ENCODE measurements at places on chromosomes 2 and 18.

DNA sequence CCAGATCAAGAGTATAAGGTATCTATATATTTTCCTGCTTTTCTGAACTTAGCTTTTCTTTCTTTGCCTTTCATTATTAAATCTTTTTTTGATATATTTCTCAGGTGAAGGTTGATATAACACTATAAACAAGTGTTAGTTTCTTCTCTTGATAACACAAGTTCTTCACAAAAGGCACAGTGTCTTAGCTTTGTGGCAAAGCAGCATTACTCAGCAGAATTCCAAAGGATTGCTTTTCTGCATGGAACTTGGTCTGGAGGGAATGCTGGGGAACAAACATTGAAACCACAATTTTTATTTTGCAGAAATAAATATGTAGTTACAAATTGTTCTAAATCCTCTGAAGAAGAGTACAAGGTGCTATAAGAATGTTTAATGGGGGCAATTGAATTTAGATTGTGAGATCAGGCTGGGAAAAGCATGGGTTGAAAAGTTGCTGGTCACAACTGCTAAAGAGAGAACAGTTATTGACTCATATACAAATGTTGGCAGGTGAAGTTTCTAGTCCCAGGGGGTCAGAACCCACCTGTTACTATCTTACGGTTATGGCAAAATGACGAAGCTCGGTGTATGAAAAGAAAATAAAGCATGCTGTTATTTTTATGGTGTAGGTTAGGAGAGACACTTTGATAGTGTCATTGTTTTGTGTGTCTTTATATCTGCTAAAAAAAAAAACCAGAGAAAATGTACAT is 68.2 kb downstream of the UBR3 start:
- no peak for DNase-seq

DNA sequence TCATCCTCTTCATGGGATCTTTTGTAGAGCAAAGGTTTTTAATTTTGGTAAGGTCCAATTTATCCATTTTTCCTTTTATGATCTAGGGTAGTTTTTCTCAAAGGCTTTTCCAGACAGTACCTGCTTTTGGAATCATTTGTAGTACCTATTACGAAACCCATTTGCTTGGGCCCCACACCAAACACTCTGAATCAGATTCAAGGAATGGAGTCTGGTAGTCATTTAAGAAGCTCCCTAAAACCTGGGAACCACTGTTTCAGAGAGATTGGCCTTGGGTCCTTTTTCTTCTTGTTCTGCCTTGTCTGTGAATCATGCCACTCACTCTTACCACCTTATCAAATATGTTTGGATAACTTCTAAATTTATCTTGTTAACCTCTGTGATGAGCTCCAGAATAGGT is 40.3 kb downstream of the OSBPL6 start:
- no peak for DNase-seq

GRCh38 chr2:119428488-119429224 is 3.0 kb upstream of the TMEM37 start:
- no peak for DNase-seq

DNA sequence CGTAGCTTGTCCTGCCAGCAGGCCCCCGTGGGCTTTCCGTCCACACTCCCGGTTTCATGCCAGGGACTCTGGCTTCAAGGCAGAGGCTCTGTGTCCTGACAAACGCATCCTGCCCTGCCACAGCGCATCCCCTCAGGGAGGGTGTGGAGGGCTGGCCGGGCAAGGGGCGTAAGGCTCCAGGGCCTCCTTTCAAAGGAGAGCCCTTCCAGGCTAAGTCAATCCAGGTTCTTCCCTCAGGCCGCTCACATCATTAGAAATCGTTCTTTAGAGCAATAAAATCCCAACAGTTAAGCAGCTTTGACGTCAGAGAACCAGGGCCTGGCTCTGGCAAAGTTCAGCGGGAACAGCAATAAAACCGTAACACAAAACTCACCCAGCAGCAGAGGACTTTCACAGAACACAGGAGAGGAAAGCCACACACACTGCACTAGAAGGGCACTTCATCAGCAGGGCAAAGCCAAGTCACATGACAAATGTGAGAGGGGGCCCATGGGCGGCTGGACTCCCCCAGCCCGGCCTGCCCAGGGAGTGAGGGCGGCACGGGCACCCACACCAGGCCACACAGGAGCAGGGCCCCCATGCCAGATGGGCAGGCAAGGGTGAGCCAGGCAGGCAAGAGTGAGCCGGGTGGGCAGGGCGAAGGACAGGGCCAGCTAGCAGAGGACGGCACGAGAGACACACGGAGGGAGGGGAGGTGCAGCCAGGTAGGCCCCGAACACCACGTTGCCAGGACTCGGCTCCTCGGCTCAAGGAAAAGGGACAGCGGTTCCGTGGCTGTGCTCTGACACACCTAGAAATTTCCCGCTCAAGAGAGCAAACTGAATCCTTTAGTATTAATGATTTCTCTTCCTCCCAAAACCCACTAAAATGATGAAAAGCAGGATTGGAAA is 52.0 kb downstream of the HDAC4 start:
- DNase-seq = no peak

DNA sequence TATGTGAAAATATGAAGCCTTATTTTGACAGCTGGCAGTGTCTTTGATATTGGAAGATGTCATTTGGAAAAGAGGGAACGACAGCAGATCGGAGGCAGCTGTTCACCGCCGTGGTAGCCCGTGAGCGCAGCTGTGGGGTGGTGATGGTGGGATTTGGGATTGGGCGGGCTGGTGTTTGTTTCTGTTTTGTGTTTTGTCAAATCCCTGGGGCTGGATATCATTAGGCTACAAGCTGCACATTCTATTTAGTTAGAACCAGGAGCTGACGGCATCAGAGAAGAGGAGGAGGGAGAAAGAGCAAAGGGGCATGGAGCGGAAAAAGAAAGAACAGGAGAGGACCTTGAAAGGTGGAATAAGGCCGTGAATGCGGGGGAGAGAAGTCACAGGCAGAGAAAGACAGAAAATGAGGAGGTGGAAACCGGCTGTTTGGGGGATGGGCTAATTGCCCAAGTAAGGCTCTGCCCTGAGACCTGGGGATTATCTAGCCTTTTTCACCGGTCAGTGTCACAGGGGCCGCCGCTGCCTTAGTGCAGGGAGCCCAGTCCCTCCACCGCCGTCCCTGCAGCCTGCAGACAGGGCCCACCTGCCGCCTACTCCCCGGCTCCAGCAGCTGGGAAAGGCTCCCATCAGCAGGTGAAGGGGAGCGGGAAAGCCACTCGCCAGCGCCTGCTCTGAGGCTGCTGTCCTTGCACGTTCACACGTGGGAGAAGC is 88.0 kb downstream of the ZCCHC2 start:
- DNase-seq = no peak

DNA sequence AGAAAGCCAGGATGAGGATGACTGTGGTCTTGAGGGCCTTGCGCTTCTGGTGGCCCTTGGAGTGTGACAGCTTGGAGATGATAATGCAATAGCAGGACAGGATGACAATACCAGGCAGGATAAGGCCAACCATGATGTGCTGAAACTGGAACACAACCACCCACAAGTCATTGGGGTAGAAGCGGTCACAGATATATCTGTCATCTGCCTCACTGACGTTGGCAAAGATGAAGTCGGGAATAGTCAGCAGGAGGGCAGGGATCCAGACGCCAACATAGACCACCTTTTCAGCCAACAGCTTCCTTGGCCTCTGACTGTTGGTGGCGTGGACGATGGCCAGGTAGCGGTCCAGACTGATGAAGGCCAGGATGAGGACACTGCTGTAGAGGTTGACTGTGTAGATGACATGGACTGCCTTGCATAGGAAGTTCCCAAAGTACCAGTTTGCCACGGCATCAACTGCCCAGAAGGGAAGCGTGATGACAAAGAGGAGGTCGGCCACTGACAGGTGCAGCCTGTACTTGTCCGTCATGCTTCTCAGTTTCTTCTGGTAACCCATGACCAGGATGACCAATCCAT is 2.7 kb downstream of the CXCR4 start:
- DNase-seq = no peak

GRCh38 chr2:30949435-30949834 is 142.2 kb upstream of the CAPN13 start:
- DNase-seq = no peak

DNA sequence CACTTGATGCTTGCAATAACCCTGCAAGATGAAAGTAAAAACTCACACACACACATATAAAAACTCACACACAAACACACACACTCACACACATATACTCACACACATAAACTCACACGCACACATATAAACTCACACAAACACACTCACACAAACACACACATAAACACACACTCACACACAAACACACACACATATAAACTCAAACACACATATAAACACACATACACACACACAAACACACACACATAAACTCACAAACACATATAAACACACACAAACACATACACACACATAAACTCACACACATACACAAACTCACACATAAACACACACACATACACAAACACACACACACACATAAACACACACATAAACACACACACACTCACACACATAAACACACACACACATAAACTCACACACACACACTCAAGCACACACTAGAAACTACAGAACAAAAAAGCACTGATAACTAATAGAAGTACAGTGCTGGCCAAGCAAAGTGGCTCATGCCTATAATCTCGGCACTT is 117.7 kb upstream of the TEKT4 start:
- no peak for DNase-seq

GRCh38 chr2:233768076-233768475 is 8.0 kb downstream of the UGT1A1 start:
- no peak for DNase-seq

DNA sequence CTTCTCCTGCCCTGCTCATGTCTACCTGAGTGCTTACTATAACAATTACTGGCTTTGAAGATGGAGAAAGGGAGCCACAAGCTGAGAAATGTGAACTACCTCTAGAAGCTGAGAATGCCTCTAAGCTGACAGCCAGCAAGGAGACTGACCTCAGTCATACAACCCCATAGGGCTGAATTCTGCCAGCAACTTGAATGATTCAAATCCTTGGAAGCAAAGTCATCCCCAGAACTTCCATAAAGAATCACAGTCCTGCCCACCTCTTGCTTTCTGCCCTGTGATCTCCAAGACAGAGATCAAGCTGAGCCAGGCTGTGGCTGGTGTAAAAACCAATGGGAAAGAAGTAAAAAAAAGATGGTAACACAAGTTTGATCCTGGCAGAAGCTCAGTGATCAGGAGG is 288.2 kb upstream of the SPHKAP start:
- DNase-seq = no peak

GRCh38 chr2:127063701-127064590 is 43.0 kb downstream of the BIN1 start:
- no peak for DNase-seq

GRCh38 chr2:118856330-118856977 is 9.0 kb upstream of the EN1 start:
- DNase-seq = no peak

DNA sequence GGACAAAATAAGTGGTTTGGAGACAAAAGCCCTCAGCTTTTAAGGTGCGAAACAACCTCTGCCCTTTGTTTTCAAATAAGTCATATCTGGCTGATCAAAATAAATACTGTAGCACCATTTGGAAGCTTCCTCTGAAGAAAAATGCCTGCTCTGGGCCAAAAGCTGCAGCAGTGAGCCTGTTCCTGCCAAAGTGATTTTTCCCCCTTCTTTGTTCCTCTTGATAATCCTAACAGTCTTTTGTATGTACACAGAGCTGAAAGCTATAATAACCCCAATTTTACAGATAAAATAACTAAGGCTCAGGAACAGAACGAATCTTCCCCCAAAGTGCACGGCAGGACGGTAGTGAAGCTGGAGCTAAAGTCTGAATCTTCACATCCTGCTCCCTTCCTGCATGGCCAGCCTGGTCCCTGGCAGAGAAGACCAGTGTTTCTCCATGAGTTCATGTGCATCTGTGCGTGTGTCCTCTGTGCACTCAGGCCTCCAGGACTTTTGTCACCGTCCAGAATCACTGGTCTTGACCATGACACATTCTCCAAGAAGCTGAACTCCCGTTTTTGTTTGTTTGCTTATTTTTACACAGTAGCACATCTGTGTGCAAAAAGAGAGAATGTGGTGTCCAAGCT is 2114.1 kb upstream of the PIK3C3 start:
- no peak for DNase-seq

DNA sequence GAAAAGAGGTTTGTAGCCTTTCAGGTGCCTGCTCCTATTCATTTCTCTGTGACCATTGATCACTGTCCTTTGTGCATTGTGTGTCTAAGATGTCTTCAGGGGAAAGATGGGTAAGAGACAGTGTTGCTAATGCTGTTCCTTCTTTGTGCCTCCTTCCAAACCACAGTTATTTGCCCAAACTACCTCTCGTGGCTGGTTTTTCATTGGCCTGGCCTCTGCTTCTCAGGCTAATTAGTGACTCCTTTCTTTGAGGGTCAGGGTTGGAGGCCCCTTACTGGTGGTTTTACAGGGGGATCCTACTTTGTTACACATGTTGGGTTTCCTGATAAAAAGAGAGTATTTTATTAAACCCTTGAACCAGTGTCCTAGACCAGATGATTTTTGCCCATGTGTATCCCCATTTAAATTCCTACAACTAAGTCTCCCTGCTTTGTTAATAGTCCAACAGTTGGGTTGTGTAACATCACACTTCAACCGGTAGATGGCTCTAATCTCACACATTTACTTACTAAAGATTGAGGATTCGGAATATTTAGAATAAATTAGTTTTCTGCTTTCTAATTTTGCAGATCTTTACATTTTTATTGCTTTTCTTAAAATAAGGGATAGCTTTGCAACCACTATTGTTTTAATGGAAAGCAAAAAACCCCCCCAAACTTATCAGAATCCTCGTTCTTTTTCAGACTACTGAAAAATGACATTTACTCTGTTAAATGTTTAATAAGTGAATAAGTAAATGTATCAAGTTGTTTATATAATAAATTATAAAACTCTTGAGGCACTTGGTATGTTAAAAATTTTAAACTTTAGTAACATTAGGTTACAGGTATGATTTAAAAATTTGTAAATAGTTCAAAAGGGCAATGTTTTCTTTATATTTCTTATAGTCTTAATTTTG is 2.4 kb downstream of the MARS2 start:
- no peak for DNase-seq

DNA sequence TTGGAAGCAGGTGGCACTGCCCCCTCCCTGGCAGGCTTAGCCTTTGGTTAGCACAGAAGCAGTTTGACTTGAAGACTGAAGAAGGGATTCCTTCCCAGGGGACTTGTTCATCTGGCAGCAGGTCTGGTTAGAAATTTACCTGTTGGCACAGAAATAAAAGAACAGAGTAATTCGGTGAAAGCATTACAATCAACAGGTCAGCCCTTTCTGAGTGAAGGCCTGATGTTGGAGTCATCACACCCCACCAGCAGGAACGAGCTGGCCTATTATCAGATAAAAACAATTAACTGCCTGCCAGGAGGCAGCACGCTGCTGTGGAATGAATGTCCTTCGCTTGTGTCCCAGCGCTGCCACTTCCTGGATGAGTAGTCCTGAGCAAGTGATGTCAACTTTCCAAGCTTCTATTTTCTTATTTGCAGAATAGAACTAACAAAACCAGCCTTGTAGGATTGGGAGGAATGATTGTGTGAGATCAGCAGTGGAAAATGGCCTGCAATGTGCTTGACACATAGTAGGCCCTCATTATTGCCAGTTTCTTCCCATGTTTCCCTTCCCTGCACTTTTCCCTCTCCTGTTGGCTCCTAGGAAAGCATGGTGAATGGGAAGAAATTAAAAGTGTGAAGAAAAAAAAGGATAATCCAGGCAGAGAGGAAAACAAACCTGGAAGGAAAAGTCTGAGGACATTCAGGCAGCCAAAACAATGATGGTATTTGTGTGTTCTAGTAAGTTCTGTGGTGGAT is 29.0 kb downstream of the LGALSL start:
- DNase-seq = no peak

- no peak for DNase-seq
Observed at GRCh38 chr2:172285010-172285621, 142.3 kb upstream of the ITGA6 start.
